ENCODE measurements at places on chromosomes 3 and 15.

DNA sequence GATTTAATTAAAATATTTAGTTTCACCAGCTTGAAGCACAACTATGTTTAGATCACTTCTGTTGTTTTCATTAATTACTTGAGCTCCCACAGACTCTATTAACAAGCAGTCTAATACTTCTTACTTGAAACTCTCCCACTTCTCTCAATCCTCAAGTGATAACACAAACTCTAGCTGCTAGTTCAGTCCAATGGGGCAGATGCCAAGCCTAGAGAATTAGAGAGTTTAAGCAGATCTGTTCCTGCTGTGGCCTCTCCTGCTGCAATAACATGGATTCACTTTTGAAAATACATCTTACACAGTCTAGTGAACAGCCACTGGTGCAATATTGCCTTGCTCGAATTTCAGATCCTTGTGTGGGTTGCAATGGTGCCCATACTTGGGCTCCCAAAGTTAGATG lies 566.4 kb upstream of the SGO1 start:
- no peak for DNase-seq

- peak; percentile 45 for DNase-seq
Measured at GRCh38 chr3:81816473-81817250, 55.2 kb upstream of the GBE1 start.

GRCh38 chr15:31111091-31111647 lies 9.6 kb upstream of the TRPM1 start:
- DNase-seq: no peak

GRCh38 chr3:98600412-98601095 lies 7.1 kb upstream of the CPOX start:
- no peak for DNase-seq

DNA sequence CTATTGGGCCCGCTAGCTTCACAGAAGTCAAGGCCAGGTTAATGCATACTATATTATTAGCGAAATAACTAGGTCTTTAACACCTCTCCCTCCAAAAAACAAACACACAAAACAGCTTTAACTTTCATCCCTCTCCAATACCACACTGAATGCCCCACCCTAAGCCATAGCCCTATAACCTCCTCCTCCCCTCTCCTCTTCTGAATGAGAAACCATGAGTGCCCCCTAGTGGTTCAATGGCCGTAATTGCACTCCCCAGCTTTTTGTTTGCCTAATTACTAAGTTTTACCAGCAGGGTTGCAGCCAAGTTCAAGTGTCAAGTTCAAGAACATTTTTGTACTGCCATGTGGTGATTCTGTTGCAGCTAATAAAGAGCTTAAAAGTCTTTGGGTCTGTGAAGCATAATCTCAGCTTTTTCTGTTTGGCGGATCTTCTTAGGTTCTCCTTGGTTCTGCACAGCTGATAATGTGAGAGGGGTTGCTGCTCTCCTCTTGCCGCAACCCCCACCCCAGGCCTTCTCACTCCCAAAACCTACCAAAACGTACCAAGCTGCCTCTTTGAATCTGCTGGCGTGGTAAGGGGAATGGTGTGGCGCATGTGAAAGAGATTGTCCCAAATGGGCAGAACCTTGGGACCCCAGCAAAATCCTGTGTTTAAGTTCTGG lies 57.9 kb downstream of the RPL22L1 start:
- peak; percentile 83 for DNase-seq

- DNase-seq: no peak
Measured at GRCh38 chr3:51869304-51869703, 6.1 kb downstream of the IQCF5 start.

- peak; percentile 66 for DNase-seq
Measured at GRCh38 chr15:74978503-74978902, 16.9 kb upstream of the SCAMP5 start.

GRCh38 chr15:90337256-90337655 lies 14.8 kb upstream of the ZNF774 start:
- DNase-seq: no peak

DNA sequence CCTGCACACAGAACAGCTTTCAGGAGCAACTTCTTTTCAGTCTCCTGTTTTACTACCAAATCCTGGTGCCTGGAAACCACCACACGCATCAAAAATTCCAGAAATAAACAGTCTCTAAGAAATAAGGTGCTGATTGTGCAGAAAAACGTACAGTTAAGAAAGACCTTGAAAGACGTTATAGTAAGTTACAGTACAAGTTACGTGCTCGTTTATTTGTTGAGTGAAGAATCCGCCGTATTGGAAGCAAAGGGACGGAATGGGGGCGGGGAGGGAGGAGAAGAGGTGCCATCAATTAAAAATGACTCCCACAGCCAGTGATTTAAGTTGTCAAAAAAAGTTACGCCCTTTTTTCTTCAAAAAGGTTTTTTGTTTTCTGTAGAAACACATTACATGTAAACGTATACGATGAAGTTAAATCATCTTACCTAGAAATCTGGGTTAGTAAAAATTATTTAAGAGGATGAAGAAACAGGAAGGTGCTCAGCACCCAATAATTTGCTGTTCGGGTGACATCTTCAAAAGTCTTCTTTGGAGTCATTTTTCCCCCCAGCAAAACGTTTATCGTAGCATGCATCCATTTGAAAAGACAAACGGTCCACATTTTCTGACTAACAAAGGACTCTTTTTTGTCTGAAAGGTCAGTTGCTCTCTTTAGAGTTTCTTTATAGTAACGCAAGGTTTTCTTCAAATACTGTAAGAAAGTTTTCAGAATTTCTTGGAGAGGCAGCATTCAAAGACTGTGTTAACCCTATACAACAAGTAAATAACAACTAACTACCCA lies 782 bp upstream of the UACA start:
- no peak for DNase-seq

DNA sequence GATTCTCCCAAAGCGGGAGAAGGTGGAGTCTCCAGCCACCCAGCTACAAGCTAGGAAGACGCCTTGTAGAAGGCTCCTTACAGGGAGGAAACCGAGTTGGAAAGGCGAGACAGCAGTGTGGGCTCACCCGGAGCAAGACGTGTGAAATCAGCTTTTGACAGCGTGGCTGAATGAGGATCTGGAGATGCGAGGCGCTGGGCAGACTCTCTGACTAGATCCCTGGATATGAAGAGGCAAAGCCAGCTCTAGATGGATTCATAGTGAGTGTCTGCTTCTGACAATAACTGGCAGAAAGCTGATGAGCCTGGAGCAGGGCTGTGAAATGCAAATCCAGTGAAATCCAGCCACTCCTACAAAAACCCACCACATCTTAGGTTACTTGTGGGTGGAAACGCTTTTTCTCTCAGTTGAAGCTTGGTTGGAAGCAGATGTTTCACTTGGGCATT lies 41.0 kb downstream of the GOLGA6A start:
- DNase-seq: no peak

GRCh38 chr15:36347272-36347858 lies 232.1 kb upstream of the CDIN1 start:
- DNase-seq: no peak

DNA sequence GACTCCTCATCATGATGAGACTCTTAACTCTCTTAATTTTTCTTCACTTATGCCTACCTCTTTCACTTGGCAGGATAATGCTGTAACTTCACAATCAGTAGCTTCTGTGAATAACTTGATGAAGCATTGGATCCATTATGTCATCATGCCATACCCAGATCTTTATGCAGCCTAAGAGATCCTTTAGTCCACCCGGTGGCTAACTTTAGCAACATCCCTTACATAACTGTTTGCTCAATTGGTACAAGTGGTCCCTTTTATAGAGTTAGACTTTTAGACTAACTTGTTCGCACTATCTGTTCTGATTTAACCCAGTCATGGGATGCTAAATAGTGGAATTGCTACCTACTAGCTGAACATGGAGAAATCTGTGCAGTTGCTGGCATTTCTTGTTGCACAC lies 184.5 kb downstream of the USP13 start:
- peak; percentile 1 for DNase-seq

DNA sequence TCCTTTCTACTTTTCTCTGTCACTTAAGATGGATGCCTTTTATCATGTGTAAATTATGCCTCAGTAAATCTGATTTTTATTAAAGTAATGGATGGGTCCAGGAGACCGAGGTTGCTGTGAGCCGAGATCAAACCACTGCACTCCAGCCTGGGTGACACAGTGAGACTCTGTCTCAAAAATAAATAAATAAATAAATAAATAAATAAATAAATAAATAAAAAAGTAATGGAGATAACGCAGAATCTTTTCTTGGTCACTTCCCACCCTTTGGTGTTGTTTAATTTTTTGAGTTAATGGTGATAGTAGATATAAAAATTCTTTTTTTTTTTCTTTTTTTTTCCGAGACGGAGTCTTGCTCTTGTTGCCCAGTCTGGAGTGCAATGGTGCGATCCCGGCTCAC lies 44.1 kb upstream of the MUC13 start:
- DNase-seq: no peak

- no peak for DNase-seq
Measured at GRCh38 chr3:197471221-197472010, 84.4 kb downstream of the BDH1 start.

DNA sequence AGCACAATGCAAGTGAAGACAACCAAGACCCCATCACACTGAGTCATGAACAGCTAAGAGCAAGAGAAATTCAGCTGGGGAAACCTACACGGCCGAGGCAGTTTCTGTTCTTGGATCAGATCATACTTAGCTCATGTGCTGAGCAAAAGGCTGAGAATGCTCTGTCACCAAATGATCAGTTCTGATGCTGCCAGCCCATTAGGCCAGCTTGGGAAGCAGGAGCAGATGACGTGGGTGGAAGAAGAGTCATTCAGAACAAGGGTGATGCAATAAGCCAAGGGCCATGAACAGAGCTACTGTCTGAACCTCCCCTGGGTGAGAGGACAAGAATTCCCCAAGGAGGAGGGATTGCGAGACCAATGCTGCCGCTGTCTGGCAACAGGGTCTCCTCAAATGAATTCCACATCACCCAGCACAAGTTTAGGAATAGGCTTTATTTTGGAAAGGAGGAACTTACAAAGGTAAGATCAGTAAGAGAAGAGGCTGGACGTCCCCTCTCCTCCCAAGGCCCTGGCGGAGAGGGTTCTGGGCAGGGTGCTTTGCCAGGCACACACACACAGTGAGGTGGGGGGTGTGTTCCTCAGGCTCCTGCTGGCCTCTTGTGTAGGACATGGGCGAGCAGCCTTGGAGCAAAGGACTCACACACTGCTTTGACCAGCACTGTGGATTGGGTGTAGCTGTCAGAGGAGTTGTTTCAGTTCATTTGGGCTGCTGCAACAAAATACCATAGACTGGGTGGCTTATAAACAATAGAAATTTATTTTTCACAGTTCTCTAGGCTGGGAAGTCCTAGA lies 65.6 kb upstream of the CTXND1 start:
- peak; percentile 93 for DNase-seq

- DNase-seq: peak; percentile 35
Measured at GRCh38 chr3:111534701-111535100, 7.3 kb upstream of the CD96 start.

- DNase-seq: no peak
Measured at GRCh38 chr15:100929641-100930042, 10.5 kb downstream of the LRRK1 start.

DNA sequence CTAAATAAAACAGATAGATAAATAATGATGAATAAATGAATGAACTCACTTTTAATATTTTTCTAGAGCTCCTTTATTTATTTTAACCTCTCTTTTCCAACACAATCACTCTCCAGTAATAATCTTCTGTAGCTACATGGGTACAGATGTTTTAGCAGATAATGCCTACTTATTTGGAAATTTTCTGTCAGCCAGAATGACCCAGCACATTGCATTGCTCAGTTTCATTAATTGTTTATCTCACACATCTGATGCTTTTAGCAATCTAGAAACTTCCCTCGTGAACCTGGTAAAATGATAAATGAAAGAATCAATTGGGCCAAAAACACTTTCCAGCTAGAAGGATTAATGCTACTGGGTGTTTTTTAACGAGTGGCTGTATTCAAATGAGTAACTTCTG lies 14.9 kb upstream of the MYH15 start:
- no peak for DNase-seq

GRCh38 chr15:79431636-79432344 lies at the start of gene MINAR1:
MINAR1 (plus strand) TSS chr15:79432336; CDS start chr15:79456148, 23,812 bp downstream.
- peak; percentile 66 for DNase-seq

DNA sequence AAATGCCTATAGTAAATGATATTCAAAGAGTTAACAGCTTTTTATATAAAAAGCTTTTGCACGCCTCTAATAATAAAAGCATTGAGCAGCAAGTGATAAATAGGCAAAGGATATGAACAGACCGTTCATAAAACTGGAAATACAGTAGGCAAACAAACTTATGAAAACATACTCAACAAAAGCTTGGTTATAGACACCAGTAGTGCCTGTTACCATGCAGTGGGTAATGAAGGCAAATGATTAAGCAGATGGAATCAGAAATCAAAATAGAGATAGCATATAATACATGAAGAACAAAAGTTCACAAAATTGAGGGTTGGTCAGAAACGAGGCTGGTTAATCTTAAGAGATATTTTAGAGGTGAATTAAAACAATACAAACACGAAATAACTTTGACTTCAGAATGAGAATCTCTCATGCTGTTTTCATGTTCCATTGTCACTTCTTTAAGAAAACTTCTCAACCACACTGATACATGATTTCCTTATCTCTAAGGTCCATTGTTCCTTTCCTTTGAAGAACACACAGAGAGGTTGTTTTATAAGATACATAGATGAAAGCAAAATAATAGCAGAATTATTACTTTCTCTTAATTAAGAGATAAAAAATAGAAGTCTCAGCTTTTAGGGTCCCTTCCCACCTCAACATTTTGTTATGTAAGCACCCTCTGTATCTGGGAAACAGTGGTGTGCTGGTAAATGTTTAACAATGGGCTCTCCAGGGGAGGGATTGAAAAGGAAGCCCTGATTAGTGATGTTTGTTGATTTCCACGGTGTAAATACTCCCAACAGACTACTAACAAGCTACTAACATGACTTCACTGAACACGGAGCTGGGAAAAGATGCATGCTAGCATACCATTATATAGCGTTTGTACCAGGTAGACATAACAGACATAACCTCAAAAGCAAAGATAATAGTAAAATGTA lies 12.6 kb downstream of the RASGRP1 start:
- no peak for DNase-seq

- DNase-seq: no peak
Measured at GRCh38 chr3:197006860-197007259, 22.8 kb downstream of the MELTF start.

DNA sequence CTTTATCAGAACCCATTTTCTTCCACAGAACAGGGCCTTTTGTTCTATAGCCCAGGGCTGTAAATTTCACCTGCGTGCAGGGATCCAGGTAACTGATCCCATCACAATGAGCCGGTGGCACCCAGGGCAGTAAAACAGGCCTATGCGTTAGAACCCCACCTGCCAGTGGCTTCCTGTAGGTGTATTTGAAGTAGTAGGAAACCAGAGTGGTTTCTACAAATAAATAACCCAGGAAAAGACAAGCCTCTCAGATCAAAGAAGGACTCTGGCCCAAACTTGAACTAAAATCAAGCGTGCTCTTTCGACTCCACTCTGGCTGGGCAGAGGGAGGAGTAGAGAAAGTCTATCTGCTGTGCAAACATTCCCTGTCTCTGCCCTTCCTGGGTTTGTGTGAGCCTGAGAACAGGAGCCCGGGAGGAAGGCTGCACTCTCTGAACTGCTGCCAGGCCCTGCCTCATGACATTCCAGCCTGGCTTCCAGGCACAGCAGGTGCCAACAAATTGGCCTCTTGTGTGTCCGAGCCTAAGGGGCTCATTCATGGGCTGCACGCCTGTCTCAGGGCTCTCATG lies 77.7 kb downstream of the CEMIP start:
- no peak for DNase-seq
